ENCODE measurements at places on chromosomes 1 and 21. TPM values are rescaled to one million over a fixed set of nuclear protein-coding genes. Genes with fewer than 3 reads are reported as not detected.

Gene TMEM82
- not detected for polyA plus RNA-seq

Gene CYYR1
- not detected for polyA plus RNA-seq

Gene LCE1D
- not detected for polyA plus RNA-seq

Gene S1PR1
- polyA plus RNA-seq, result 12.2 TPM

Gene ALX3
- polyA plus RNA-seq, result 4.3 TPM

Gene LMX1A
- polyA plus RNA-seq, result not detected

GRCh38 chr1:196196486-196196885, 411.8 kb downstream of the KCNT2 start:
- no peak for DNase-seq

GRCh38 chr1:39643705-39644104, 4.3 kb upstream of the HEYL start:
- no peak for DNase-seq

- DNase-seq, result no peak
These were observed 65.4 kb upstream of the LMO4 start for GRCh38 chr1:87263281-87263680.

DNA sequence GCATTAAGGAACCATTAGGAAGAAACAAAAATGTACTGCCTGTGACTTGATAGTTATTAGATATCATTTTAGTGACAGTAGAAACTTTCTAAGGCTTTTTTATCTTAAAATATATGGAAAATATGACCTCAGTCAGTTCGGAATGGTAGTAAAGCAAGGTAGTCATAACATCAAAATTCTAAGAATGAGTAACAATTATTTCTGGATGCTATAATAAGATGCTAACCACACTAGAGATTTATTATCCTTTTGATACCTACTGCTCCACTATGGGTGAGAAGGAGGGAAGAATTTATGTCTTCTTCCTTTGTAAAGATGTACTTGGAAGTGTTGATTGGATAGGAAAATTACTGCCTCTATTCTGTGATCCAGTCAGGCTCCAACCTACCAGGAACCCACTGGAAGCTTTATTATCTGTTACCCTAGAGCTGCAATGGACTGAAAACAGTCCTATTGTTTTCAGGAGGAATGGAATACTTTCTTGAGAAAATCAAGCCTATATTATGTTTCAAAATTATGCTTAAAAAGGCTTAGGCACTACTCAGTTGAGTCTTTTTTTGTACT, 8.8 kb downstream of the FMN2 start:
- peak; percentile 48 for DNase-seq

DNA sequence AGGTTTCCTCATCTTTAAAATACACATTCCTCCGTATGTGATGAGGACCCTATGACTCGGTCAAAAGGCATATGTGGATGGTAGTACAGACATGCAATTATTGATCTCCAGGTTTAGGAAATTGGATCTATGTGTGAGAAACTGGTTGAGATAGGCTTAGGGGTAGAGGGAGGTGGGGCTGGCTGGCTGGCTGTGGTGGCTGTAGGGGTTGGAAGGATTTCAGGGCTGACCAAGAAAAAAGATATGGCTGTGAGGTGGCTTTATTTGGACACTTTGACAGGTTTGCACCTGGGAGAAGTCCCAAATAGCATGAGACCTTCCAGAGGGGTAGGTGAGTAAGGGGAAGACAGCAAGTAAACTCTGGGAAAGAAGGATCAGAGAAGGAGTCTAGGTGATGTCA, 39.6 kb upstream of the ADAM30 start:
- DNase-seq, result no peak

- DNase-seq, result no peak
These were observed 79.8 kb downstream of the EPHB2 start for GRCh38 chr1:22790232-22791008.

DNA sequence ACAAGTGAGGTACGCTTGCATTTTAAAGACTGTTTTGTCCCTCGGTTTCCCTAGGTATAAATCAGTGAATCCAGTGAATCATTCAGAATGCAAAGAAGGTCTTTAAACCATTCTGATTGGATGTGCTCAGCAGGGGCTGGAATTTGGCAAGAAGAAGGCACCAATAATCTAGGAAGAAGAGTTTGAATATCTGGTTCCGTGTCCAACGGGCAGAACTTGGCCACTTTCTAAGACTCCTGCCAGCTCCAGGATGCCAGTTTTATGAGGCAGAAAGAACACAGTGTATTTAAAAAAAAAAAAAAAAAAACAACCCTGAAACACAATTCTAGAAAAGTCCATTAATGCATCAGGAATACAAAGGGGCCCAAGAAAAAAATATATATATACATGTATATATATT, 3.0 kb upstream of the TENT5C start:
- no peak for DNase-seq

DNA sequence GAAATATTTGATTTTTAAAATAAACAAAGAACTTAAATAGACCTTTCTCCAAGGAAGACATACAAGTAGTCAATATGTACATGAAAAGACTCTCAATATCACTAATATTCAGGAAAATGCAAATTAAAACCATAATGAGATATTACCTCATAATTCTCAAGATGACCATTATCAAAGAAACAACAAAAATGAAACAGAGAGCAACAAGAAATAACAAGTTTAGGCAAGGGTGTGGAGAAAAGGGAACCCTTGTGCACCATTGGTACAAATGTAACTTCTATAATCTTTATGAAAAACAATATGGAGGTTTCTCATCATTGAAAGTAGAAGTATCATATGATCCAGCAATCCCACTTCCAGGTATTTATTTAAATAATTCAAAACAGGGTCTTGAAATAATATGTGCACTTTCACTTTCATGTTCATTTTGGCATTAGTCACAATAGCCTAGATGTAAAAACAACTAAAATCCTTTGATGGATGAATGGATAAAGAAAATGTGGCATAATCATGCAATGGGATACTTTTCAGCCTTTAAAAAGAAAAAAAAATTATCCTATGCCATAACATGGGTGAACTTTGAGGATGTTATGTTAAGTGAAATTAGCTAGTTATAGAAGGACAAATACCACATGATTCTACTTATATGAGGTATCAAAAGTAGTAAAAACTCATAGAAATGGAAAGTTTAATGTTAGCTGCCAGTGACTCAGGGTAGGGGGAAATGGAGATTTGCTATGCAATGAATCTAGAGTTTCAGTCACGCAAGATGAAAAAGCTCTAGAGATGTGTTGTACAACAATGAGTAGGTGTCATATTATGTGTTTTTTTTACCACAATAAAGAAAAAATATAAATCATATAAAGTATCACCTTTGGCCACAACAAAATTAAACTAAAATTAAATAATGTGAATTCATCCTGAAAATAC, 114.5 kb upstream of the LYPLAL1 start:
- DNase-seq, result no peak

GRCh38 chr1:10057796-10058195, 25.0 kb downstream of the UBE4B start:
- DNase-seq, result no peak

DNA sequence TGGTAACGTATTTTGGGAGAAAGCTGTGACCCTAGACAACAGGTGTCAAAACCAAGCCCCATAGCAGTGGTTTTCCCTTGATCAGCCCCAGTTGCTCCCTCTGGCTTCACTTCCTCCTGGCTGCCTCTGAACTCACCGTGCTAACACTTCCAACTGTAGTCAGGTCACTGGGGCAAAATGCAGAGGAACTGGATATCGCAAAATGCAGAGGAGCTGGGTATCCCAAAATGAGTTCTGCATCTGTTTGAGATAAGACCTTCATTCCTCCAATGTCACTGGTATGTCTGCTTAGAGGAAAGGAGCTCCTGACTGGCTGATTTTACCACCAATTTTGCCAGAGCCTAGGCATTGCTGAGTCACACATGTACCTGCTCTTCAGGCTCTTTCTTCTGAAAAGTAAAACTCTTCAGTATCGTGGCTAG, 19.6 kb upstream of the TACSTD2 start:
- no peak for DNase-seq

- DNase-seq, result peak; percentile 62
These were observed 18.3 kb downstream of the HYI start for GRCh38 chr1:43435146-43436145.

DNA sequence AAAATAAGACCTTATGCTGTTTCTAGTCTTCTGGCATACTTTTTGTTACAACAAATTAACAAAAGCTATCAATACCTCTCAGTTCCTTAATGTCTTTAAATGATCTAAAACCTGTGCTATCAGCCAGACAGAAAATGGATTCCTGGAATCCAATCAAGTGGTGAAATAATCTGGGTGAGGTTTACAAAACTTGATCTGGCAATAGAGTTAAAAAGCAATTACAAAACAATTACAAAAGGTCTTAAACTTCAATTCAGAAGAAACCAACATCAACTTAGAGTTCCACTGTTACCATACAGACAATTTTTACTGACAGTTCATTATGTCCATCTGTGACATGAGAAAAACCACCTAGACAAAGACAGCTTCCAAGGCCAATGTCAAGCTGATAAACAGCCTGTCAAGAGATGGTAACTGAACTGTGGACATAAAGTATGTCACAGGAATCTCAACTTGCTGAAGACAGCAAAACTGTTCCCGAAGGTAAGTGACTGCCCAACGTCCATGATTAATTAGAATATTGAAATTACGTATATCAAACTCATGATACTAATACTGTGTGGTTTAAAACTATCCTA, 17.4 kb downstream of the ZZZ3 start:
- no peak for DNase-seq

- DNase-seq, result no peak
These were observed 82.9 kb downstream of the GALNT2 start for GRCh38 chr1:230149751-230150584.

DNA sequence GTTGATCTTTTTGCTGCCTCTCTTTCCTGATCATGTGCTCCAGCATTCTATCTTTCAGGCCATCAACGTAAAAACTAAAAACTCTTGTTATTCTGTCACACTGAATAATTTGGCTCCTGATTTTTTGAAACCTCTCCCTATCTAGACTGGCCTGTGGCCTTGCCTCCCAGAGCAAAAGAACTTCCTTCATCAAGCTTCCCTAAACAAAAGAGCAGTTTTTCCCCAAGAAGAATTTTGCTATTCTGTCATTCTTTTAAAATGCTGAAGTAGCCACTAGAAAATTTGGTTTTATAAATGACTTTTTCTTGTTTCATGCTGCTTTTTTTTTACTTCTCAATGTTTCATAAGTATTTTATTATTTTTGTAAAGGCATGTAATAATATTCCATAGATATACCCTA, 37.1 kb upstream of the CR2 start:
- DNase-seq, result no peak

- DNase-seq, result no peak
These were observed 30.6 kb upstream of the ZP4 start for GRCh38 chr1:237921306-237921705.

- DNase-seq, result no peak
These were observed 261.6 kb downstream of the CAMTA1 start for GRCh38 chr1:7046891-7047290.

DNA sequence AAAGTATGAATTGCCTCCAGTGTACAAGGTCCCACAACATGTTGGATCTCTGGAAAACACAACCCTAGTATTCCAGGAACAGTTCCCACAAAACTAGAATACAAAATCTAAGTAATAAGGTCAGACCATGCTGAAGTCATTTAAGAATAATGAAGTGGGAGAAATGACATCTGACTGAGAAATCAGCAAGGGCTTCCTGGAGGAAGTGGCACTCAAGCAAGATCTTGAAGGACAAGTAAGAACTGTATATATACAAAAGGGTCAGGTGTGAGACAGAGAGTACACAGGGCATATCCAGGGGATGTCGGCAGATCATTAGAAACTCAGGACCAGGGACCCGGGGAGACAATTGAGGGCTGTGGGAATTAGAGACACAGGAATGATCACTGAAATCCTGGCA, 18.7 kb downstream of the MIS18A start:
- DNase-seq, result no peak

- no peak for DNase-seq
These were observed 104.2 kb downstream of the IGSF21 start for GRCh38 chr1:18211764-18212163.

DNA sequence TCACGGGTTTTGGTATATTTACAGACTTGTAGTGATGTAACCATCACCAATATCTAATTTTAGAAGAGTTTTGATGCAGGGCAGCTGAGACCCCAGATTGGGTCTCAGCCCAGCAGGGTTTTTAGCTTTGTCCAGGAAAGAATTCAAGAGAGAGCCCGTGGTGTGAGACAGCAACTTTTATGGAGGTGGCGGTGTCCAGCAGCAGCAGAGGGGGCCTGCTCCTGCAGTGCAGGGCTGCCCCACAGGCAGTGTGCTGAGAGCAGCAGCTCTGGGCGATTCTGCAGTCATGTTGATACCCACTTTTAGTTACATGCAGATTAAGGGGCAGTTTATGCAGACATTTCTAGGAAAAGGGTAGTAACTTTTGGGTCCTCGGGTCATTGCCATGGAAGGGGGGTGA, 1.8 kb upstream of the EPHX1 start:
- no peak for DNase-seq

DNA sequence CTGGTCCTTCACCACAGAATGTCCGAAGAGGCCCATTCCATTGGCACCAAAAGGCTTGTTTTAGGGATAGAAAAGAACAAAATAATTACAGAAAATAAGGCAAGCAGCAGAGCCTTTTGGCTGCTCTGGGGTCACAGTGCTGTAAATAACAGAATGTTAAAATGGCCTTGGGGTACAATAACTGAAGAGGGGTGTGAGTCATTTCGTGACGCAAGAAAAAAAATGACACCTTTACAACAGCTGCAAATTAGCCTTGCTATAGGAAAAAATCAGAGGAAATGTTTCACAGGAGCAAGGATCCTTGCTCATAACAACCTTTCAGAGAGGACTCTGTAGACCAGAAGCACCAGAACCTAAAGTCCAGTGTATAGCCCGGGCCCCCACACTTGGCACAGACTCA, 483.4 kb downstream of the OMA1 start:
- DNase-seq, result no peak

GRCh38 chr1:6378096-6378746, 15.3 kb downstream of the ACOT7 start:
- DNase-seq, result no peak

- DNase-seq, result no peak
These were observed 1.9 kb downstream of the GBP1 start for GRCh38 chr1:89063094-89063493.

- no peak for DNase-seq
These were observed 1.8 kb upstream of the ZBTB48 start for GRCh38 chr1:6577831-6578525.

DNA sequence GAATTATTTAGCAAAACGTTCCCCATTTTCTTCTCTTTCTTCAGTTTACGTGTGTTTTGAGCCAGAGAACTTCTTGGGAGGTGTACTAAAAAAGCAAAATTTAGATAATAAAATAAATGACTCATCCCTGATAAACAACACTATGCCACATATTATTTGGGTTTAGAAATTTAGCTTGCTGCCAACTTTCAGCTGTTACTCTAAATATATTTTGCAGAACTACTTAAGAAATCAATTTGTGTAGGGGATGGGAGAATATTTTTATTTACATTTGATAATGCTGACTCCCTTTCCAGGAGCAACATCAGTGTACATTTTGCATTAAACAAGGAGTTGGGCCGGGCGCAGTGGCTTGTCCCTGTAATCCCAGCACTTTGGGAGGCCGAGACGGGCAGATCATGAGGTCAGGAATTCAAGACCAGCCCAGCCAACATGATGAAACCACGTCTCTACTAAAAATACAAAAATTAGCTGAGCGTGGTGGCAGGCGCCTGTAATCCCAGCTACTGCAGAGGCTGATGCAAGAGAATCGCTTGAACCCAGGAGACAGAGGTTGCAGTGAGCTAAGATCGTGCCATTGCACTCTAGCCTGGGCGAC, 151.4 kb upstream of the ZRANB2 start:
- DNase-seq, result no peak

Measured in BJ (cell line).